ENCODE measurements at places on chromosomes 5 and 9.

DNA sequence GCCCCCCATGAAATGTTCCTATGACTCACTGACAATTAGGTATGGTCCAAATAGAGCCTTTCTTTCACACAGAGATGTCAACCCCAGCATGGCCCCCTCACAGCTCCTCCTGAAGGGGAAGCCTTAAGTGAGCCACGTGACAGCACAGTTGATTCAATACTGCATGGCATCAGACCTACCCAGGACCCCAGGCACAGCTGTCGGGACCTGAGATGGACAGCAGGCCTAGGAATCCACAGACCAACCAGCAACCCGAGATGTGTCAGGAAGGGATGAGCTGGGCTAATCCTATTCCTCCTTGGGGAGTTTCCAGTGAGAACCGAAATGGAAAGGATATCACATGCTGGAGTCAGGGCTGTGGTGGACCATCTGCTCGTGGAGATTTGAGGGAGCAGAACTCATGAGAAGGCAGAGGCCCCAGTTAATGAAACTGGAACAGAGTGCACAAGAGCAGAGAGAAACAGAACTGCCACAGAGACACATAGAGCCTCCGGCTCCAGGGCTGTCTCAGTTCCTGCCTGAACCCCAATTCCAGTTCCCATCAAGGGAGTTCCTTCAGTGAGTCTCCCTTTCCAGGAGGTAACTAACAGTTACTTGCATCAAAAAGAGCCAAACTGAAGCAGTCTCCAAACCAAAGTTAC lies 42.1 kb upstream of the SMIM23 start:
- no peak for DNase-seq

GRCh38 chr5:136186796-136187195 lies 6.2 kb downstream of the SMIM32 start:
- DNase-seq, result no peak

- no peak for DNase-seq
Observed at GRCh38 chr9:21519855-21520434, 37.8 kb upstream of the IFNE start.

- DNase-seq, result no peak
Observed at GRCh38 chr9:4690144-4690543, 10.8 kb downstream of the CDC37L1 start.

GRCh38 chr5:176342766-176343458 lies 18.7 kb downstream of the KIAA1191 start:
- DNase-seq, result no peak

GRCh38 chr5:15797116-15797515 lies 297.1 kb downstream of the FBXL7 start:
- no peak for DNase-seq

GRCh38 chr5:156647034-156647451 lies 203.1 kb upstream of the PPP1R2B start:
- DNase-seq, result no peak

- DNase-seq, result peak; percentile 22
Observed at GRCh38 chr5:39461007-39461682, 36.4 kb upstream of the DAB2 start.

DNA sequence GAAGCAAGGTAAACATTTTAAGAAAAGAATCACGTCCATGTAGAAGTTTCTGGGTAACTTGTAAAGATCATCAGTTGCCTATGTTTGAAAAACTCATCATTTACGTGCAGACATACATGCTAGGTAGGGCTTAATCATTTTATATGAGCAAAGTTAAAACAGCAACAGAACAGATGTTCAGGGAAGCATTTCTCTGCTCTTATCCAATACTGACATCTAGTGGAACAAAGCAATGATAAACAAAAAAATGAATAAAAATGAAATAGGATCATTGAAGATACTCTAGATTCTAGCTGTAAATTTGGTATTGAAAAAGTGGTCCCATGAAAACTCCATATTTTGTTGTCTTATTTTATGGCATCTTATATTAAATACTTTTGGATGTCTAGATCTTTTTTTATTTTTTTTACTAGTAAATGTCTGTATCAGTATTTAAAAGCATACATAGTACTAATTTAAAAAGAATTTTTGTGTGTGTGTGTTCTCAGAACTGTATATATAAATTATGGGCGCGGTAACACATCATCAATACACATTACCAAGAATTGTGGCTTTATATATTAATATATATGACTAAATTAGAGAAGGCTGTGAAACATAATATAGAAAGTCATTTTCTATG lies 1050.2 kb downstream of the CDH12 start:
- peak; percentile 43 for DNase-seq

- DNase-seq, result no peak
Observed at GRCh38 chr5:179126506-179126991, 66.4 kb downstream of the ZNF354C start.

DNA sequence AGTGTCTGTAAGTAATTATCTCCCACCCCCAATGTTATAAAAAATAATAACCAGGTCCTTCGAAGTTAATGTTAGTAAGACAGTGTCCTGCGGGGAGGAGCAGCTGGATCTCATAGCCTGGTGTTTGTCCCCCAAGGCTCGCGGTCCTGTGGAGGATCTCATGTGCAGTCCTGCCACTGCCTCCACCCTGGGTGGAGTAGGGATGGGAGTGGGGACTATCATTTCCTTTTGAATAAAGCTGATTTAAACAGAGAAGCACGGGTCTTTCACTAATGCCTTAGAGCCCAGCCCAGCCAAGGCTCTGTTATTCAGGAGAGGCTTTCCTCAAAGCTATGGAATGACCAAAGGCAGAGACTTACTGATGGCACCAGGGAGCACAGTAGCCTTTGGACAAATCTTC lies 40.2 kb downstream of the SUB1 start:
- DNase-seq, result no peak

DNA sequence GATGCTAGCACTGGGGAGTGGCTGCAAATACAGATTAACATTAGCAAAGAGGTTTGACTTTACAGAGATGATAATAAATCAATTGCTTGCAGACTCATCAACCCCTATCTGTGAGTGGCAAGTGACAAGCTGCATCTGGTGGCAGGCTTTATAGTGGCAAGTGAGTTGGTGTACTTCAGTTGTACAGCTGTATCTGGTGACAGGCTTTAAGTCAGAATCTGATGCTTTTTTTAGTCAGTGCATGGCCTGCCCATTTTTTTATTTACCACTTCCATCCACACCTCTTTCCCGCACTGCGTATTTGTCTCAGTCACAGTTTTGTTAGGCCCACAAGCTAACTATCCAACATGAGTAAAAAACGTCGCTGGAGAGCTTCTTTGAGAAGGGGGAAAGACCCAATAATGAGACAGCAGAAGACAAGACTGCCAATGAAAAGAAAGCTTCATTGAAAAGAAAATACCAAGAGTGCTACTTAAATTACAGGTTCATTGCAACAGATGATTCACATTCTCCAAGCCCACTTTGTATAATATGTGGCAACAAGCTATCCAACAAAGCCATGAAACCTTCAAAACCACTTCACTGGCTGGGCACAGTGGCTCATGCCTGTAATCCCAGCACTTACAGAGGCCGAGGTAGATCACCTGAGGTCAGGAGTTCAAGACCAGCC lies 23.1 kb downstream of the ANP32B start:
- peak; percentile 28 for DNase-seq

GRCh38 chr9:136695955-136696354 lies 8.7 kb upstream of the AGPAT2 start:
- DNase-seq, result no peak

GRCh38 chr5:55241746-55242145 lies 8.3 kb upstream of the CCNO start:
- DNase-seq, result no peak

GRCh38 chr5:53478411-53479044 lies 1.9 kb upstream of the FST start:
- peak; percentile 88 for DNase-seq

- DNase-seq, result no peak
Observed at GRCh38 chr5:154797762-154798161, 42.6 kb downstream of the LARP1 start.

GRCh38 chr9:113306566-113306965 lies 3.4 kb upstream of the RNF183 start:
- no peak for DNase-seq

- no peak for DNase-seq
Observed at GRCh38 chr5:151062405-151063141, 18.3 kb downstream of the TNIP1 start.

DNA sequence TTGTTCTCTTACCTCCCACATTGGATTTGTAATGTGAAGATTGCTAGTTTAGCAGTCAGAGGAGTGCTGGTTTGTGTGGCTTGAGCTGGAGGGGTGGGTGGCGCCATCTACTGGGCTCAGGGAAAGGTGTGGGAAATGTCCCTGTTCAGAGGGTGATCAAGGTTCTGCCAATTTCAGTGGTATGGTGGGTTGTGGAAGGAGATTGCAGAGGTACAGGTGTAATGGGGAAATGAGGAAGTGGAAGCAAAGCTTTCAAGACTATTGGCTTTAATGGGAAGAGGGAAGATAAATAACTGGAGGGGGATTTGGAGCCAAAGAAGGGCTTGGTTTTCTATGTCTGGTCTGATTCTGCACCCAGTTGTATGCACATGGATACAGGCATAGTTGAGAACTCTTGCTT lies 76.4 kb downstream of the OSMR start:
- DNase-seq, result peak; percentile 67

DNA sequence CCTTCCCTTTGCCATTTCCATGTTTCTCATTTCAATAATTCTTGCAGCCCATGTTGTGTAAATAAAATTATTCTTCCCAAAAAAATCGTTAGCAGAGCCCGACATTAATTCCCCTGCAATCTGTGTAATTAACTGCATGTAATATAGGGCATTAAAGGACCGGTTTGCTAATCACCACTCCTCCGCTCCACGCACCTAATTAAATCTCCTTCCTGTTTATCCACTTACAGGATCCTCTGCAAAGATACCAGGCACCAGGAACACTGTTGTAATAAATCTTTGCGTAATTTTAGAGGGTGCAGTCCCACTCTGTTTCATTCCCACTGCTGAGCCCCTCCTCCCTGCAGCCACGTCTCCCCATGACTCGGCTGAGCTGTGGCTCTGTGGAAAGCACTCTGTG lies 105.0 kb upstream of the PPP1R26 start:
- DNase-seq, result no peak

DNA sequence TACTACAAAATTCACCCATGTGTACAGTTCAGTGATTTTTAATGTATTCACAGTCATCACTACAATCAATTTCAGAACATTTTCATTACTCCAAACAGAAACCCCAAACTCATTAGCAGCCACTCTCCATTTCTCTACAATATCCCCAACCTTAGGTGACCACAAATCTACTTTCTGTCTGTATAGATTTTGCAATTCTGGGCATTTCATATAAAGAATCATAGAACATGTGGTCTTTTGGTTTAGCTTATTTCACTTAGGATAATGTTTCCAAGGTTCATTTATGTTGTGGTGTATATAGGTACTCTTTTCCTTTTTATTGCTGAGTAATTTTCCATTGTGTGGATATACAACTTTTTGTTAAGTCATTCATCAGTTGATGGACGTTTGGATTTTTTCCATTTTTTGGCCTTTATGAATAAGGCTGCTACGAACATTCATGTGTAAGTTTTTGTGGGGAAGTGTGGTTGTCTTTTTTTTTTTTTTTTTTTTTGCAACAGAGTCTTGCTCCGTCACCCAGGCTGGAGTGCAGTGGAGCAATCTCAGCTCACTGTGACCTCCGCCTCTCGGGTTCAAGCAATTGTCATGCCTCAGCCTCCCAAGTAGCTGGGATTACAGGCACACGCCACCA lies 54.5 kb downstream of the DOCK8 start:
- no peak for DNase-seq

DNA sequence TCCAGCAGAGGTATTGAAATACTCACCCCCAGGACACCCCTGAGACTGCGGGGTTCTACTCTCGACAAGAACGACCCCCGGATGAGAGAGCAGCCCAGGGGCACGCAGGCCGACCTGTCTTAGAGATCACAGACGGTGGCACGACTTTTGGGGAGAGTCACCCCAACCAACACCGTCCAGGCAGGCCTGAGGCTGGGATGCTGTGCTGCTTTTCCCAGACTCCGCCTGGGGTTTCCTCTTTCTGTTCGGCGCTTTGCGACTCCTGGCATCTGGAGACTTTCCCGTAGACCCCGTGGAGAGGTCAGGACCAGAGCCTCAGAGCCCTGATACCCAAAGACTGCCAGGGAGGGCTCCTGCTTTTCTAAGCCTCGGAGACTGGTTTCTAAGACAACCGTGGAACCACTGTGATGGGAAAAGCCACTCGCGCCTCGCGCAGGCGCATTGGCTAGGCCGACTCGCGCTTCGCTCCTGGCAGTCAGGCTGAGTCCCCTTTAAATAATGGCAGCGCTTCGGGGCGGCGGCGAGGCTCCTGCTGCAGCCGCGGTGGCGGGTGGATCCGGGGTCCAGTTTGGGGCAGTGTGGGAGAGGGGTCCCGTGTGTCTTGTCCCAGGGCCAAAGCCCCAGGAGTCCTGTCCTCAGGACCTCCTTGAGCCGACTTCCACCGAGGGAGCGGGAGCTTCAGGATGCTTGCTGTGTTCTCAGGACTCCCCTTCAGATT lies 484.0 kb downstream of the SPATA31A7 start:
- DNase-seq, result no peak

GRCh38 chr5:109805883-109806282 lies 116.2 kb downstream of the MAN2A1 start:
- DNase-seq, result no peak

DNA sequence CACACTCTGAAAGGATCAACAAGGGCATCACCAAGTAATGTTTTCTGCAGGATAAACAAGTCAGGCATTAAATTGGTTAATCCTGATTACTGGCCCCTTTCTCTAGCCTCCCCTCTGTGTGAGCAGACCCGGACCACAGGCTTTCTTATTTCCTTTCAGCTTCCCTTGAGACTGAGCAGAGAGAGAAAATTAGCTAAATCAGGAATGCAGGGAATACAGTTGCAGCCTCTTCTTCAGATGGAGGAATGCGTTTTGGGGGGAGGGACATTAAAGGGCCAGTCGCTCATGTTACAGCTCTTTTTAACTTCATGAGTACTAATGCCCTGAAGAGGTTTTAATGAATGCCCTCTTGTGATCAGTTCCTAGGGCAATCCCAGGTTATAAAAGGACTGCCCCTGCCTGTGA lies 19.8 kb downstream of the PCDHAC2 start:
- no peak for DNase-seq

DNA sequence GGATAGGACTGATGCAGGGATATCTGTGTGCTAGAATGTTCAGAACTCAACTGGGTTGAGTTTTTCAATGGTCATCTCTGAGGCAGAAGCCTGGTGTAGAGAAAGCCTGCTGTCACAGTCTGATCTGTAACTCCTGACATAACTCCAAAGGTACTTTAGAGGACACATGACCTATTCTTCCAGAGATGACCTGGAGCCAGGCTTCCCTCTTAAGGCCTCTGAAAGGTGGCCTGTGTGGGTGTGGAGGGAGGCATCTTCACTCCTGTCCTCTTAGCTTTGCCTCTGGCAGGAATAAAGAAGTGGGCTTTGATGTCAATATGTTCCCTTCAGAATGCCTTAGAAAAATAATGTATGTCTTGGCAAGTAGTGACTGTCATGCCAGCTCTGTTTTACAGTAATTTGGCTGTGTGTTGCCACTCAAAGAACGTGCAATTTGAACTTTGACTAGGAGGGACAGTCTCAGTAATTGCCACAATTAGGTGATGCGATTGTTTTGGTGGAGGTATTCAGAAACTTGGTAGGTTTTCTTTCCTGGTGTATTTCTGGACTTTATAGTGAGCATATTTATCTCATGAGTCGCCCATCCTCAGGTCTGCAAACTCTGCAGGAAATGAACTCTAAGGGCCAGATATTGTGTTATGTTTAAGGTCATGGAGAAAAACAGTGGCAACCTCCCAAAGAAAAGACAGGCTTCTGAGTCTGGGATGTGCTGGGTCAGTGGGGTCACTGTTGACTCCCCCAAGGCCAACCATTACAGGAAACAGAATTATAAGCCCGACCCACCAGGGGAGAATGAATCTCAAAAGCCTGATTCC lies 3.2 kb upstream of the C5orf63 start:
- no peak for DNase-seq
